Breast epithelium (tissue), 4 donors: ENCODE measurements at places on chromosomes 6 and 20. TPM values are rescaled to one million over a fixed set of nuclear protein-coding genes. Genes with fewer than 3 reads are reported as not detected.

DNA sequence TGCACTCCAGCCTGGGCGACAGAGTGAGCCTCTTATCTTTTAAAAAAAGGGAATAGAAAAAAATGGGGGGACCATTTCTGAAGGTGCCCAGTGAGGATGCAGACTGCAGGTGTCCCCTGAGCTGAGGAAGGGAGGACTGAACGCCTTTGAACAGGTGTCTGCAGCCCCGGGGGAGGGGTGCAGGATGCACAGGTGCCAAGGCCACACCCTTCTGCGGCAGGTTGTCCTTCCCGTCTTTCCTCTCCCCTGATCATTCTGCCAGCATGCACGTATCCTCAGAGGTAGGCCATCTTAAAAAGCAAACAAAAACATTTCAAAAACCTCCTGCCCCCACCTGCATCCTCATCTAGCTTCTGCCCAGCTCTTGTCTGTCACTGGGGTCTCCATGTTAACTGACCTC lies 101.3 kb downstream of the MTHFD1L start:
- H3K27me3 ChIP-seq, result no peaks in the 10 kb centered on the region
- H3K36me3 ChIP-seq, result no peaks in the 10 kb centered on the region
- no peak overlapping the region for H3K27ac ChIP-seq
- no peak for DNase-seq

- no peaks in the 10 kb centered on the region for H3K36me3 ChIP-seq
- no peaks in the 10 kb centered on the region for H3K4me1 ChIP-seq
- no peak for DNase-seq
- H3K27me3 ChIP-seq, result no peaks in the 10 kb centered on the region
Measured at GRCh38 chr6:14711056-14711703, 534.7 kb upstream of the JARID2 start.

DNA sequence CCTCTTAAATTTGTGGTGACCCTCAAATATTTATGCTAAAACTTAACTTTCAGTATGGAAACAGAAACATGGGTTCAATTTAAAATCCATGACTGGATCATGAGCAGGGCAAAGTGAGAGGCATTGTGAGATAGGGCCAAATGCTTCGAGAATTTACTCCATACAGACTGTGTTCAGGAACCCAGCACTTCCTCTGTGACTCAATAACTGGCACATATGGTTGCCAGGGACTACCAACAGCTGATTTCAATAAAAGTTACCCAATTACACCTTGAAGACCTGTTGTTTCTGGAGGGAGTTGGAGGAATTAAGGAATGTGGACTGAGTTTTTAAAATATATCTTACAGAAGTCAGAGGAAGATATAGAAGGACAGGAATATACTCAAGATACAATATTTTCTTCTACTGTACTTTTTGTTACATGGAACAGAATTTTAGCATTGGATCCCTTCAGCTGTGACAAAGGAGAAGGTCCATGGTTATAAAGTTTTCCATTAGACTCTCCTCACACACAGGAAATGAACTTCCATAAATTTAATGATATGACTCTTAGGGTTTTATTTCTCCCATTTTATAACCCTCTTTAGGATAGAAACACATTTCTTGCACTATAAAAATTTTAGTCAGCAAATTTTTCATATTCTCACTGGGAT lies 258.5 kb downstream of the KHDC1L start:
- H3K4me3 ChIP-seq, result no peak overlapping the region
- no peaks in the 10 kb centered on the region for H3K4me1 ChIP-seq
- H3K27me3 ChIP-seq, result no peaks in the 10 kb centered on the region

Gene CGA
- total RNA-seq, result not detected

Gene LGSN
- total RNA-seq, result not detected

Gene EGFL8
- total RNA-seq, result 10.2 TPM

GRCh38 chr20:63850689-63851547 lies 10.4 kb upstream of the ABHD16B start:
- H3K4me3 ChIP-seq, result no peak overlapping the region
- no peak overlapping the region for H3K27ac ChIP-seq
- H3K4me1 ChIP-seq, result peaks cover 21% of the 10 kb centered on the region
- no peak for DNase-seq
